Foreskin keratinocyte (primary cell): ENCODE measurements at places on chromosomes 7 and 10. TPM values are rescaled to one million over a fixed set of nuclear protein-coding genes. Genes with fewer than 3 reads are reported as not detected.

DNA sequence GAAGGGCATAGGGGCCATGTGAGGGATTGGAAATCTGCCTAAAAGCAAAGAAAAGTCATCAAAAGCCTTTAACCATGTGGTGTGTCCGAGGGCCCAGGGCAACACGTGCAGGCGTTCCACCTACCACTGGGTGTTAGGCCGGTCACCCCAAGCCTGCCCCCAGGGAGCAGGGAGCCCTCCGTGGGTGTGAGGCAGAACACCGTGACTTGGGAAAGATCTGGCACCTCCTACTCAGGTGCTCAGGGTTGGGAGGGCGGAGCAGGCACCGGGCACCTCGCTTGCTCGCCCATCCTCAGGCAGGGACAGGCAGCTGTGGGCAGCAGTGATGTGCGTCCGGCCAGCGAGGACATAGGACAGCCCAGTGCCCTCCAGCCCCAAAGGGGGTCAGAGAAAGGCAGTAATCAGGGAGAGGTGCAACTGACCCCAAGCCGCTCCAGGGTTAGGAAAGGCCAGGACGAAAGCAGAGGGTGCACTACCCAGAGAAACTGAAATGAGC is 80.7 kb upstream of the CHST15 start:
- no peak for DNase-seq

DNA sequence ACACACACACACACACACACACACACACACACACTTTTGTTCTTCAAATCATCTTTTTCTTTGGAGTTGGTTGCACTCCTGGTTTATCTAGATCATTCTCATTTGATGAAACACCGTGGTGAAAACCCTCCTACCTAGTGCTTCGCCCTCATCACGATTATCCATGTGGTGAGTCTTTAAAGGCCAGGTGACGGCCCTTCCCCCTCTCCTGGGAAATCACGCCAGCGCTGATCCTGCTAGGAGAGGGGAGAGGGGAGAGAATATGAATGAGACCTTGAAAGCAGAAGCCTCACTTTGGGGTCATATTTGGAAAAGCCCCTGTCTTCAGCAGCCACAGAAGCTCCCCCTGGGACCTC is 103.9 kb upstream of the LRRC4 start:
- no peak for DNase-seq

The SPDYE8 gene
- total RNA-seq, result not detected in 2 replicates

The TMEM176B gene
- total RNA-seq, result not detected in 2 replicates

The WAPL gene
- 39.5 and 39.7 TPM in 2 replicates for total RNA-seq
